ENCODE measurements at places on chromosomes 16 and 17.
A peak's percentile ranks its signal among the peaks of the same experiment; 100 is the strongest.

DNA sequence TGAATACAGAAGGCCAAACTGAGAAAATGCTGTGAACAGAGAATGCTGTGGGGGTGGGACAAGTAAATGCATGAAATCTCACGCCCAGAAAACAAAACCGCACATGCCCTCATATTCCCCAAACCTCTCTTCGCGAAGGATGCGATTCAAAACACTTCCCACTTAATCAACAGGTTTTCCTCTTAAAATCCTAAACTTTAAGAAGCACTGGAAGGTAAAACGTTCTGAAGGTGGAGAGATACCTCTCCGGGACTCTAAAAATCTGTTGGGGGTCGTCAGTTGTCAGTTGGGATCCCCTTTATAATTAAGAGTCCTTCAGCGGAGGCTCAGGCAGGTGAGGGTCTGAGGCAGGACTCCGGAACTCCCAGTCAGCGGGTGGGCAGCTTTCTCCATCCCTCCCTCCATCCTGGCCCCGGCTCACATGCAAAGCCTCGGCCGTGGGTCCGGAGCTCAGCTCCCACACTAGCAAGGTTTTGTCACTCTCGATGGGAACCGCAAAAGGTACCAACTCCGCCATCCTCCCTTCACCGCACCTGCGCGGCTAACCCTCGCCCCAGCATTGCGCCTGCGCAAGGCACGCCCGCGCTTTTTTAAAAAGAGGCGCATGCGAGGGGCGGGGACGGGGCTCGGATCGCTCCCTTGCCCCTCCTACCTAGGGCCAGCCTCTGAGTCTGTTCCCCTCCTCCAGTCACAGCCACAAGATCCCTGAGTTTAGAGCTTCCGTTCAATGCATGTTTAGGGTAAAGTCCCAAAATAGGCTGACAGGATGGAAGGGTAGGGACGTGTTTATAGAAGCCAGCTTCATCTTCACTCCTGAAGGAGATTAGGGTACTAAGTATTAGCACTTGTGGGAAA, at the start of gene RDM1:
RDM1 (minus strand) TSS at position 563 of the 855 bp plus-strand sequence; CDS start at position 517, 46 bp downstream.
- peak; percentile 82 for DNase-seq

- DNase-seq = no peak
Measured at GRCh38 chr17:51768706-51769105, 389.8 kb downstream of the CA10 start.

GRCh38 chr16:3952737-3953131, 72.2 kb upstream of the CREBBP start:
- peak; percentile 85 for DNase-seq

GRCh38 chr17:50690887-50691549, 16.7 kb downstream of the ANKRD40 start:
- no peak for DNase-seq

DNA sequence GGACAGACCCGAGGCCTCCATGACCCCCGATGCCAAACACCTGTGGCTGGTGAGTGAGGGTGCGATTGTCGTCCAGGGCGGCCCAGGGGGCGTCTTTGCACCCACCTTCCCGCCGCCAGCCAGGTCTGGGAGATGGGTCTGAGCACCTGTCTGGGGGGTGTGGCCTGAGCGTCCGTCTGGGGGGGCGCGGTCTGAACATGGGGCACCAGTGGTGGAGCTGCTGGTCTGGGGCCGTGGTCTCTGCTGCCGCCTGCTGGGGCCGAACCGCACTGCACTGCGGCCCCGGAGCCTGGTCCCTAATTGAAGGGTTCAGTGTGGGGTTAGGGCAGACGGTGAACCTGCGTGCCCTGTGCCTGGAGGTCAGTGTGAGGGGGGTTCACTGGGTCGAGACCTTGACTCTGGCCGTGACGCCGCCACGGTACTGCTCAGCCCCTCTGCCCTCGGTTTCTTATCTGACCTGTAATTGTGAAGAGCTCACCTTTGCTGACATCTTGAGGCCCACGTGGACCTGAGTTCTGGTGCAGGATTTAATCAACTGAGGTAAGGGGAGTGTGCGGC, 12.6 kb upstream of the TCF25 start:
- DNase-seq = peak; percentile 77

DNA sequence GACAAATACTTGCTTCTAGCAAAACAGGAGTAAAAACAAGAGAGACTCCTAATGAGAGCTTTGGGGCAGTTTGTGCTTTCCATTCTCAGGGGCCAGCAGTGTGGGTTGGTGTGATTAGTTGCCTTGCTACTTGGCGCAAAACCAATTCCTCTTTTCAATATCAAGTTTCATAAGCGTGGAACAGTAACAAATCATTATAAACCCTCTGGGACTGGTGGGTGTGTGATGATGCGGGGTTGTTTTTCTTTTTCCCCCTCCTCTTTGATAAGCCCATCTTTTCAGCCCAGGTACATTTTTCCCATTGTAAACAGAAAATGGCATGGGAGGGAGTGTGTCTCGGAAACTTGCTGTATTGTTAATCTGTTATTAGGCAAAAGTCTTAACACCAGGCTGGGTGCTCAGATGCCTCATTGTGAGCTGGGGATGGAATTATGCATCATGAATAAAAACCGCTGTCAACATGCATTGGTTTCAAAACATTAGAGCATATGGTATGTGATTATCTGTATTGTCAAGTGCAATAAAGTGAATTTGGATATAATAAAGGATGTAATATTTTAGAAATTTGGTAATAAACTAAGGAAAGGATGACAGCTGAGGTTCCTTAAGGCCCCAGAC, 166.4 kb downstream of the CCDC182 start:
- no peak for DNase-seq

DNA sequence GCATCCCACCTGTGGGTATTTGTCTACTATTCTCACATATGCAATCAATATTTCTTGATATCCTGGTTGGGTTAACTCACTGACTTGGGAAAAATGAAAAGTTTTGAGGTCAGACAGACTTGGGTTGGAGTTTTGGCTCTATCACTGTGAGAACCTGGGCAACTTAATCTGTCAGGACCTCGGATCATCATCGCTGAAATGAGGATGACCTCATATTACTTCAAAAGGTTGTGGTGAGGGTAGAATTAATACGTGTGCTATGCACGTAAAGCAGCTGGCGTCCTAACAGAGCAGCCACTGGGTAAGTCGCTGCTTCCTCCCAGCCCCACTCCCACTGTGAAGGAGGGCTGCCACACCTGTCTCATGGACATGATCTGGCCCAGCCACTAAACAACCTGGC, 57.3 kb downstream of the COG7 start:
- no peak for DNase-seq

DNA sequence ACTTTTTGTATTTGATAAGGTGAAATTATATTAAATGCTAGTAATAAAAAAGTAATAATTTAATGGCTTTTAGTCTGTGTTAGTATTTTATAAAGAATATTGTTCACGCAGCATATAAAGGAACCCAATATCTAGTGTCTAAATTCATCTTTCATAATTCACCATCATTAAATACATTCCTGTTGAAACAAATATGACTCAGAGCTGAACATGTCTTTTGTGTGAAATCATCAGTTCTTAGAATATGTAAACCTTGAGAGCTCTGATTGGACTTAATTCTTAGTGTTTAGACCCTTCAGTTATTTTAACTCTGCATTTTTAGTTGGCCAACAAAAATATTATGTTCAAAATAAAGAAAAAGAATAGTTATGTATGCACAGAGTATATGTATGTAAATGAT, 71.8 kb downstream of the ABHD15 start:
- DNase-seq = no peak
